Stimulated activated CD8-positive, alpha-beta memory T cell treated with anti-CD3 and anti-CD28 coated beads, Interleukin-7, amount 100 ng/mL, for 1 hour (primary cell): ENCODE measurements at places on chromosomes 5 and 9.

GRCh38 chr5:19322716-19323485, 665.1 kb downstream of the CDH18 start:
- no peak for DNase-seq

DNA sequence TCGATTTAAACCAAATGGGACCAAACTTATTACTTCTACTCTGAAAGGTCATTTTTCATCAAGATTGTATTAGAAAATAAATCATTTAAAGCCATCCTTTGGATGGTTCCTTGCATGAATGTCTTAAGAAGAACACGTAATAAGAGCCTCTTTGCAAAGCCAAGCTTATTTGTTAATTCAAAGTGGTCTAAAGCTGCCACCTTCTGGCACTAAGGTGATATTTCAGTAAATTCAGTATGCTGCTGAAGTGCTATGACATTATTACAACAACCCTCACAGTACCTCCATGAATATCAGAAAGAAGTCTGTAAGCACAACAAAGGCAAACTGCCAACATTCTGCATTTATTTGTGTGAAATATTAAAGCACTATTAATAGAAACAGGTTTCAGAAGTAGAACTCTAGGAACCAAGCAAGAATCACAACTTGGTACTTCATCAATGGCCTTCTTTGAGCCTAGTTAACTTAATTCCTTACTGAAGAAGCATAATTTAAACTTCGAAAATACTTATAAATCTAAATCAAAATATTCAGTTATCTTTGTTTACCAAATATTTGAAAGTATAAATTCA, 53.1 kb upstream of the TYRP1 start:
- no peak for DNase-seq

GRCh38 chr5:4405614-4406219, 734.4 kb upstream of the ADAMTS16 start:
- DNase-seq: no peak

- DNase-seq: no peak
These were observed 63.4 kb upstream of the RNF38 start for GRCh38 chr9:36463467-36463866.

DNA sequence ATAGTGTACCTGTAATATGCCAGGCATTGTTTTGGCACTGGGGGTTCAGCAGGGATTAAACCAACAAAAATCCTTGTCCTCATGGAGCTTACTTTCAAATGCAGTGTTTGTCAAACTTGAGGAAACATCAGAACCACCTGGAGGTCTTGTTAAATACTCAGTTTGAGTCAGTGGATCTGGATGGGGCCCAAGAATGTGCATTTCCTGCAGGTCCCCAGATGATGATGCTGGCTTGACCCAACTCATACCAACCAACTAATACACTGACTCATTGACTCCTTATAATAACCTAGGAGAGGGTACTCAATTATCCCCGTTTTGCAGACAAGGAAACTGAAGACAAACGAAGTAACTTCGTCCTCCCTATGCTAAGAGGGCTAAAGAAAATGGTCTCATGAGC, 11.3 kb downstream of the WWC1 start:
- DNase-seq: no peak

- DNase-seq: peak; percentile 58
These were observed 23.1 kb upstream of the SPTLC1 start for GRCh38 chr9:92138157-92138959.

DNA sequence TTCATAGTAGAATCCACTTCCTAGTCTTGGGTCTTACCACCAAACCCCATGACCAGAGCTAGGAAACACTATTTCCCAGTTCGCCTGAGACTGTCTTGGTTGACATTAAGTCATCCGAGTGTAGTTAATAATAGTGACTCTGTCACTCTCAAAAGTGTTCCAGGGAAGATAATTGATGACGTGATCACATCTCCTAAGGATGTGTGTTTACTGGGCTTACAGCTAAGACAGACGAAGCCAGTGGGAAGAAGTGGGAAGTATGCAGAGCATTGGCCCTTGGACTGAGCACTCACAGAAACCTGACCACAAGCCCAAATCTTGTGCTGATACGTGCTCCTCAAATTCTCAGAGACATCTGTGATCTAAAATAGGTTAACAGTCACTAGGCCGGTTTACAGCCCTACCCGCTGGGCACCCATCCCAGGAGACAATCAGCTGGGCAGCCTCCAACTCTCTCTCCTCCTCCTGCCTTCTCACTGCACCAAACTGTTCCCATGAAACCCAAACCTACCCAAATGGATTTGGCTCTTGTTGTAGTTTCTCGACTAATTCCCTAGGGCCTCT, 316.6 kb downstream of the TLE1 start:
- no peak for DNase-seq

DNA sequence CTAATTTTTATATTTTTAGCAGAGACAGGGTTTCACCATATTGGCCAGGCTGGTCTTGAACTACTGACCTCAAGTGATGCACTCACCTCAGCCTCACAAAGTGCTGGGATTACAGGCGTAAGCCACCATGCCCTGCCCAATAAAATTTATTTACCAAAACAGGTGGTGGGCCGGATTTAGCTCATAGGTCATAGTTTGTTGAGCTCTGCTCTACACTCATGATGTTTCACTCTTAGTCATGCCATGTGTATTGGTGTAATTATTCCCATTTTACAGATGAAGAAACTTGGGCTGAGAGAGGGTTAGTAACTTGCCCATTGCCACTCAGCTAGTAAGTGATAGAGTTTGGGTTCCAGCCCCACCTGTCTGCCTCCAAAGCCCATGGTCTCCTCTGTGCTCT, 93.1 kb upstream of the WWC1 start:
- no peak for DNase-seq

DNA sequence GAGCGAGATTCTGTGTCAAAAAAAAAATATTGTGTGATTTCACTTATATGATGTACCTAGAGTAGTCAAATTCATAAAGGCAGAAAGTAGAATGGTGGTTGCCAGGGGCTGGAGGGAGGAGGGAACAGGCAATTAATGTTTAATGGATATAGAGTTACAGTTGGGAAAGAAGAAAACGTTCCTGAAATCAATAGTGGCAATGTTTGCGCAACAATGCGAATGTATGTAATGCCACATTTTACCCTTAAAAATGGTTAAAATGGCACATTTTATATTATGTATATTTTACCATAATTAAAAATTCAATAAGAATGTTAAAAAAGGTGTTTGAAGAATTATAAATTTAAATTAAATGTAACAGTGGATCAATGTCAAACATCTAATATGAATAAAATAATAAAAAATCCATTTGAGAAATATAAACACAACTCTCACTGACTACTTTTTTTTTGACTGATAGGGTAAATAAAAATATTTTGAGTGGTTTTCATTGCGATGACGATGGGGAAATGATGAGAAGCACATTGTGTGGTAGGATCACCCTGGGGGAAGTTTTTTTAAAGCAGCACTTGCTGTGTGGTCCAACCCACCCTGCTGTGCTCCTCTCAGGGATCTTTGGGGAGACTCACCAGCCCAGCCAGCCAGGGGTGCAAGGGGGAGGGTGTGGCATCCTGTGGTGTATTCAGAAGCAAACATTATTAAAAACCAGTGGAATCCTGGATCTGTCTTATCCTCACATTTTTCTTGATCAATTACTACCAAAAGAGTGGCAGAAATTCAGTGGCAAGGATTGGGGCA, 4.3 kb downstream of the FYB1 start:
- no peak for DNase-seq

DNA sequence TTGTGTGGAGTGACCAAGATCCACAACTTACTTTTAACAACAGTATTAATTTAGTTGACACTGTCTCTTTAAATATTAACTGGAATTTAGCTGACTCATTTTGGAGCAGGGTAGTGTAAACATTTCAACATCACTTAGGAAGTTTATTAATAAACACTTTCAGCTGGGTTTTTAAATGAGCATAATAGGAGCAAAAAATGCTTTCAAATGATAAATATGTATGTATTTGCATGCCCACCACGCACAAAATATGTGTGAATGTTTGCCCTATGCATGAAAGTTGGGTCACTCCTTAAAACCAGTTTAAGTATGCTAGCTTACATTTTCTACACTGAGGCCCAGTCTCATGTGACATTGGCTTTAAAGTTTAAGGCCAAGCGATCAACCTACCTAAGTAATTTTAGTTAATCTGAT, 2.9 kb downstream of the ZFAND5 start:
- DNase-seq: no peak

DNA sequence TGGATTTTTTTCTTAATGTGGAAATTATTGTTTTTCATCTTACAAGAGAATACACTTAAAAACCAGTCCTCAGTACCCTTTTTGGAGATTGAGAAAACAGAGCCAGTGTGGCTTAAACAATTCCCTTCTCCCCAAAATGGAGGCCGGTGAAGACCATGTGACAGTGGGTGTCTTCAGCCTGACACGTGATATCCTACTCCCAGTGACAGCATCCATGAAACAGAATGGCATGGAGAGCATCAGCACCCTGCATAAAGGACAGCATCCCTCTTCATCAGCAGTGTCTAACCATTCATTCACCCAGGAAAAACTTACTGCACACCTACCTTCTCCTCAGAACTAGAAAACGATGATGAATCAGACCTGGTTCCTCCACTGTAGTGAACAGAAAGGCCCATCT, 103.4 kb upstream of the RAI14 start:
- DNase-seq: no peak

DNA sequence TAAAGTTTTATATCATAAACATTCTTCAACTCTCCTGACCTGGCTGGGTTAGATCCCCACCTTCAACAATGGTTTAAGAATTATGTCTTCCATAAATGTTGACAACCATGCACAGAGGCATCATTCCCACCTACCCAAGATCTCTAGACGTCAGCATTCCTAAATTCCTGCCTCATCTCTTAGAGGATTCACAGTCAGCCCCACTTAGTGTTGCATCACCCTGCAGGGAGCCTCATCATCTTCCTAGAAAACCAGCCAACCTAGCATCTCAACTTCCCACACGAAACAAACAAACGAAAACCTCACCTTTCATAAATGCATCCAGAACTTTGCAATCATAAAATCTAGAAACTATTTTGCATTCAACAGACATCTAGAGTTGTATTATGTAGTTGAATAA, 816.1 kb upstream of the C9orf72 start:
- no peak for DNase-seq

- DNase-seq: no peak
These were observed 2.7 kb downstream of the GCNT4 start for GRCh38 chr5:75049456-75050351.

- DNase-seq: no peak
These were observed 13.7 kb downstream of the NDUFAF2 start for GRCh38 chr5:60958712-60959111.

- DNase-seq: no peak
These were observed 50.5 kb upstream of the COL5A1 start for GRCh38 chr9:134591082-134591571.

DNA sequence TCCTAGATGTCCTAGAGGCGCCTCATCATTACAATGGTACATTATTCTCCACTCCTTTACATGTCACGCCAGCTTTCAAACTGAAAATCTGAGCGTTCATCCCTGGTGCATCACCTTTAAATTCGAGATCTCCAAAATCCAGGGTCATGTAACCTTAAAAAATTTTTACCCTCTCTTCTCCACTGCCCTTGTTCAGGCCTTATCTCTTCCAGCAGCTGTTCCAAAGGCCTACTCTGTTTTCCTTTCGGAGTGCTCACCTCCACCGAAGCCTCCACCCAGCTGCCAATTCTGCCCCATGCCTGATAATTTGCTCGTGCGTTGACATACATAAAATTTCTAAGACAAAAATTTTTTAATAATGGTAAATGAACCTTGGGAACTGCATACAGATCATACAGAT, 950 bp upstream of the MSH3 start:
- no peak for DNase-seq

DNA sequence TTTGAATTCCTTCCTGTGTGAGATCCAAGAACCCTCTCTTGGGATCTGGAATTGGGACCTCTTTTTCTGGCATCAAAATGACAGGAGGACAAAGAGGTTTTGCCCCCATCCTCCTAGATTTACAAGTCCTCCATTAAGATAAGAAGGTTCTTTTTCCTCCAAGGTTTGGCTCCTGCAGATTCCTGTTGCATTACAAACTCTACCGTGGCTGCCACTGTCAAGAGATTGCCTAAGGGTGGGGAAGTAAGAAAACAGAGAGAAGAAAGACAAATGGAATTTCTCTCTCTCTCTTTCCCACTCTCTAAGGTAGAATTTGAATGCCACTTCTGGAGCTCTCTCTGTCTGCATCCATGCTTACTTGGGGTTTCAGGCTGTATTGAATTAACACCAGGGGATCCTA, 12.0 kb upstream of the SVEP1 start:
- DNase-seq: no peak

DNA sequence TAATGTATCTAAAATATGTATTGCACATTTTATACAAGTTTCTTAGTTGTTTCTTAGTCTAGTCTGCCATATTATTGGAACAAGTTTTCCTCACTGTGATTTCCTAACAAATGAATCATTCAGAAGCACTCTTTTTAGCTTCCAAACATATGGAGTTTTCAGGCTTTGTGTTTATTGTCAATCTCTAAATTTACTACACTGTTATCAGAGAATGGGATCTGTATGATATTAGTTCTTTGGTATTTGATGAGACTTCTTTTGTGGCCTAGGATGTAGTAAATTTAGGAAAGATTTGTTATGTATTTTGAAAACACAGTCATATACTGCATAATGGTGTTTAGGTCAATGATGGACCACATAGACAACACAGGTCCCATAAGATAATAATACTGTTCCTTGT, 25.7 kb downstream of the SREK1IP1 start:
- DNase-seq: no peak

GRCh38 chr9:98085058-98085457, 28.5 kb downstream of the NANS start:
- DNase-seq: no peak

- no peak for DNase-seq
These were observed 362.3 kb upstream of the PRR16 start for GRCh38 chr5:120101771-120102170.

GRCh38 chr5:107958432-107958831, 287.7 kb upstream of the EFNA5 start:
- DNase-seq: no peak

- no peak for DNase-seq
These were observed 44.5 kb downstream of the AMBP start for GRCh38 chr9:114033397-114034103.

- no peak for DNase-seq
These were observed 1.2 kb downstream of the CXXC5 start for GRCh38 chr5:139649082-139649991.

GRCh38 chr5:139276426-139276825, 17.1 kb upstream of the MATR3 start:
- no peak for DNase-seq
